ENCODE measurements at places on chromosomes 12 and 14.

DNA sequence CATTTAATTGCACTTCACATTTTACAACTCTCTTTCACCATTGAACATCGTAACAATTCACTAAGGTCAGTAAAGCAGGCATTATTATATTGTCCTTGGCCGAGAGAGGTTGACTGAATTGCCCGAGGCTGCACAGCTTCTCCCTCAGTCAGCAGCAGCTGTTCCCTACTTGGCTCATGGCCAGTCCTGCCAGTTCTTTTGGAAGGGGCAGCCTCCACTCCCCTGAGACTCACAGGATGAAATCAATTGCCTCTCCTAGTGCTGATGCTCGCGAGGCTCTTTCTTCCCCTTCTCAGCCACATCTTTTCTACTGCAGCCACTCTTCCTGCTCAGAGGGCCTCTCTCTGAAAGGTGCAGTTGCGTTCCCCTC is 79.9 kb upstream of the KCNA1 start:
- peaks cover 56% of the 10 kb centered on the region for H3K4me1 ChIP-seq
- peaks cover 4% of the 10 kb centered on the region for H3K36me3 ChIP-seq
- H3K4me3 ChIP-seq, result peak overlapping the region; percentile 61
- peak overlapping the region; percentile 31 for H3K27ac ChIP-seq

- peaks cover 1% of the 10 kb centered on the region for H3K27me3 ChIP-seq
- no peaks in the 10 kb centered on the region for H3K4me1 ChIP-seq
- H3K36me3 ChIP-seq, result no peaks in the 10 kb centered on the region
- DNase-seq, result no peak
- no peak overlapping the region for H3K27ac ChIP-seq
Observed at GRCh38 chr14:34214961-34215360, 247.1 kb downstream of the SPTSSA start.

DNA sequence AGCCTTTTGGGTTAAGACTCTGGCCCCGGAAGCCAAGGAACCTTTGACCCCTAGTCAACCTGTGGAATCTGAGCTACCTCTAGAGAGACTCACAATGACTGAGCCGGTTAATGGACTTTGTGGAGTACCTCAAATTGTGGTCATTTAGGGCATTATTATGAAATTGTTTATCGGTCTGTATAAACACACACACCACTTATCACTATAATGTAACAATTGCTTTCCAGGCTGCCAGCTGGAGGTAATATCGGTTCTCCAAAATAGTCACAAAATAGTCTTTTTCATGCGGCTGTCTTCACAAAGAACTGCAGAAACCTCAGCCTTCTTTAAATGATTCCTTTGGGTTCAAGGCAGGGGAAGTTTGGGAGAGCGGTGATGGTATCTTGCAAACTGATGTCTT is 144.2 kb downstream of the DACT1 start:
- H3K4me1 ChIP-seq, result no peaks in the 10 kb centered on the region
- DNase-seq, result no peak
- peaks cover 3% of the 10 kb centered on the region for H3K27me3 ChIP-seq
- H3K4me3 ChIP-seq, result no peak overlapping the region
- H3K36me3 ChIP-seq, result no peaks in the 10 kb centered on the region
- no peak overlapping the region for H3K27ac ChIP-seq

- peaks cover 3% of the 10 kb centered on the region for H3K27me3 ChIP-seq
- no peak overlapping the region for H3K27ac ChIP-seq
- DNase-seq, result no peak
- H3K4me3 ChIP-seq, result no peak overlapping the region
- peaks cover 4% of the 10 kb centered on the region for H3K36me3 ChIP-seq
- H3K4me1 ChIP-seq, result no peaks in the 10 kb centered on the region
Observed at GRCh38 chr14:56659378-56659777, 79.8 kb downstream of the TMEM260 start.

GRCh38 chr14:103121846-103122584 is 1.2 kb upstream of the TNFAIP2 start:
- no peaks in the 10 kb centered on the region for H3K36me3 ChIP-seq
- H3K27ac ChIP-seq, result no peak overlapping the region
- no peaks in the 10 kb centered on the region for H3K4me1 ChIP-seq
- H3K4me3 ChIP-seq, result no peak overlapping the region

- no peaks in the 10 kb centered on the region for H3K4me1 ChIP-seq
- peaks cover 2% of the 10 kb centered on the region for H3K27me3 ChIP-seq
- DNase-seq, result no peak
- no peak overlapping the region for H3K27ac ChIP-seq
- no peak overlapping the region for H3K4me3 ChIP-seq
Observed at GRCh38 chr14:91185721-91186120, 58.8 kb downstream of the GPR68 start.

- no peaks in the 10 kb centered on the region for H3K36me3 ChIP-seq
- H3K27ac ChIP-seq, result no peak overlapping the region
- H3K4me3 ChIP-seq, result no peak overlapping the region
- H3K27me3 ChIP-seq, result no peaks in the 10 kb centered on the region
Observed at GRCh38 chr12:8556531-8557097, 15.9 kb upstream of the CLEC4E start.

DNA sequence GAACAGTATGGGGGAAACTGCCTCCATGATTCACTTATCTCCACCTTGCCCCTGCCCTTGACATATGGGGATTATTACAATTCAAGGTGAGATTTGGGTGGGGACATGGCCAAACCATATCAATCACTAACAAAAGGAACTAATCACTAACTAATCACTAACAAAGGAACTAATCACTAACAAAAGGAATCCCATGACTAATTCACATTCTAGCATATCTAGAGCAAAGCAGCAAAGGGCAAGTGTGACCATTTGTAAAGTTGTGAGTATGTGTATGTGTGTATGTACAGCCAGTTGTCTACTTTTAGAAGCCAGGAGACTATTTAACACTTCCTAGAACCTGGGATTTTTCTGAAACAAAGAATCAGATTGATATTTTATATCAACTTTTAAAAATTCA is 30.9 kb upstream of the PCED1B start:
- H3K27ac ChIP-seq, result no peak overlapping the region
- H3K27me3 ChIP-seq, result peaks cover 4% of the 10 kb centered on the region
- peaks cover 7% of the 10 kb centered on the region for H3K36me3 ChIP-seq
- H3K4me3 ChIP-seq, result no peak overlapping the region

- peaks cover 2% of the 10 kb centered on the region for H3K27me3 ChIP-seq
- H3K27ac ChIP-seq, result no peak overlapping the region
- DNase-seq, result no peak
- H3K4me3 ChIP-seq, result no peak overlapping the region
- no peaks in the 10 kb centered on the region for H3K36me3 ChIP-seq
Observed at GRCh38 chr14:26605602-26606001, 7.8 kb upstream of the NOVA1 start.

GRCh38 chr12:24222968-24223367 is 273.5 kb upstream of the SOX5 start:
- H3K4me3 ChIP-seq, result no peak overlapping the region
- no peaks in the 10 kb centered on the region for H3K27me3 ChIP-seq
- no peaks in the 10 kb centered on the region for H3K4me1 ChIP-seq

GRCh38 chr12:101927036-101927435 is 49.7 kb downstream of the DRAM1 start:
- DNase-seq, result no peak
- no peak overlapping the region for H3K4me3 ChIP-seq
- no peak overlapping the region for H3K27ac ChIP-seq
- H3K27me3 ChIP-seq, result no peaks in the 10 kb centered on the region
- H3K4me1 ChIP-seq, result no peaks in the 10 kb centered on the region
- H3K36me3 ChIP-seq, result no peaks in the 10 kb centered on the region

DNA sequence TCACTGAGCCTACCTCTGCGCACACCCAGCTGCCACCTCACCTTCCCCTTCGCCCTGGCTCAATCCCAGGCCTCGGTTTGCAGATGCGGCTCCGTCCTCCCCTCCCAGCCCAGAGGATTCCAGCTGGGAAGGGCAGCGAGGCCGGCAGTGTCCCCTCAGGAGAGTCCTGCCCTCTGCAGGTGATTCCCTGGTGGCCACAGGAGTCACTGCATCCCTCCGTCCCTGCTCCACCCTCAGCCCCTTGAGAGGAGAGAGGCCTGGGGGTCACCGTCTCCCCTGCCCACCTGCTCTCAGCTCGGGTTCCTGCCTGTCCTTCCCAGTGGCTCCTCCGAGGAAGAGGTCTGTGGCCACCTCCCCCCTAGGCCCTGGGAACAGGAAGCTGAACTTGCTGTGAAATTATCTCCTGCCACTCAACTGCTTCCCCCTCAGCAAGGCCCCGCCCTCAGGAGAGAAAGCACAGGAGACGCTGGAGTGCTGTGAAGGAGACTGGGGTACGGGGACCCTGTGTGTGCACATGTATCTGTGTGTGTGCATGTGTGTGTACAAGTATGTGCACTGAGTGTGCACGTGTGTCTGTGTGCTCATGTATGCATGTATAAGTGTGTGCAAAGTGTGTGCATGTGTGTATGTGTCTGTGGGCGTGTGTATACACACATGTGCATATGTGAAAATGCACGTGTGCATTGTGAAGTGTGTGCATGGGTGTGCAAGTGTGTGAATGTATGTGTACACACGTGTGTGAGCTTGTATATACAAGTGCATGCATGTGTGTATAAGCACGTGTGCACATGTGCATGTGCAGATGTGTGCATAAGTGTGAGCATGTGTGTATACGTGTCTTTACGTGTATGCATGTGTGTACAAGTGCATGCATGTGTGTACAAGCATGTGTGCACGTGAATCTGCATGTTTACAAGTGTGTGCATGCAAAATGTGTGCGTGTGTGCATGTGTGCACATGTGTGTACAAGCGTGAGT is 13.2 kb upstream of the GALNT9 start:
- peaks cover 5% of the 10 kb centered on the region for H3K4me1 ChIP-seq
- H3K27me3 ChIP-seq, result peaks cover 6% of the 10 kb centered on the region
- no peaks in the 10 kb centered on the region for H3K36me3 ChIP-seq
- DNase-seq, result no peak

- H3K36me3 ChIP-seq, result no peaks in the 10 kb centered on the region
- H3K27me3 ChIP-seq, result no peaks in the 10 kb centered on the region
- DNase-seq, result no peak
- no peak overlapping the region for H3K27ac ChIP-seq
- H3K4me3 ChIP-seq, result no peak overlapping the region
Observed at GRCh38 chr14:36859119-36859518, 197.5 kb downstream of the PAX9 start.

GRCh38 chr14:65723348-65723747 is 310.8 kb downstream of the FUT8 start:
- H3K36me3 ChIP-seq, result peaks cover 38% of the 10 kb centered on the region
- H3K4me3 ChIP-seq, result no peak overlapping the region
- H3K27me3 ChIP-seq, result peaks cover 1% of the 10 kb centered on the region
- no peak for DNase-seq
- H3K27ac ChIP-seq, result no peak overlapping the region
- no peaks in the 10 kb centered on the region for H3K4me1 ChIP-seq

DNA sequence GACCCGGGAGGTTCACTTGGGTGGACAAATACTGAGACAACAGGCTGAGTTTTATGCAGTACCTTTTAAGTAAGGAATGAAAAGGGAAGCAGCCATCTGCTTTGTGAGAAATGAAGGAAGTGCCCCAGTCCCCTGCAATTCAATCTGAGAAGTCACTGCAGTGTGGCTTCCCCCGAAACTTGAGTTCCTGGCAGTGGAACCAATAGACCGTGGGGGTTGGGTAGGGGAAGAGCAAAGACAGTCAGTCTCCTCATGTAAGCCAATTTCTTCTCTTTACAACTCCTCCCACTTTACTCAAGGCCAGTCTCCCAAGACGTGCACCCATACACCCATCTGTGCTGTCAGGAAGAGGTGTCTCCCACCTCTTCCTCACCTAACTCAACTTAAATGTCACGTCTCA is 206.5 kb downstream of the BCAT1 start:
- H3K36me3 ChIP-seq, result no peaks in the 10 kb centered on the region
- H3K4me3 ChIP-seq, result no peak overlapping the region
- H3K27me3 ChIP-seq, result peaks cover 5% of the 10 kb centered on the region
- DNase-seq, result no peak

DNA sequence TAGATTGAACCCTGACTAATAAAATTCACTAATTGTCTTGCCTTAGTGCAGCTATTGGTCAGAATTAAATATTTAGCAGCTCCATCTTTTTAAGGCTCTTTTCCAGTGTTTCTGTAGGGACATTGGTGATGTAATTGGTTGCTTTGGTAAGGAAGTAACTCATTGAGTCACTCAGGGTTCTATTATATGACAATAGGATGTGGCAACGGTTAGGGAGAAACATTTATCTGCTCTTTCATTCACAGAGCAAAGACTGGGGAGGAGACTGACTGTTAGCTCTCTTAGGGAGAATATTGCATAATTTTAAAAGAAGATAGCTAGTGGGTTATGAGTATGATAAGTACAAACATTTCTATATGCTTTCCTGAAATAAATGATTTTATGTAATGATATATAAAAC is 616.5 kb downstream of the TRHDE start:
- H3K36me3 ChIP-seq, result no peaks in the 10 kb centered on the region
- H3K4me1 ChIP-seq, result no peaks in the 10 kb centered on the region
- H3K27ac ChIP-seq, result no peak overlapping the region
- no peak for DNase-seq
- no peaks in the 10 kb centered on the region for H3K27me3 ChIP-seq
- H3K4me3 ChIP-seq, result no peak overlapping the region

- peaks cover 6% of the 10 kb centered on the region for H3K36me3 ChIP-seq
- H3K27ac ChIP-seq, result peak overlapping the region; percentile 100
- peaks cover 38% of the 10 kb centered on the region for H3K27me3 ChIP-seq
- H3K4me3 ChIP-seq, result peak overlapping the region; percentile 80
- peak; percentile 92 for DNase-seq
Observed at GRCh38 chr14:22556990-22557623, 31.9 kb downstream of the DAD1 start.

- no peaks in the 10 kb centered on the region for H3K36me3 ChIP-seq
- no peaks in the 10 kb centered on the region for H3K4me1 ChIP-seq
- no peak overlapping the region for H3K4me3 ChIP-seq
- no peaks in the 10 kb centered on the region for H3K27me3 ChIP-seq
- DNase-seq, result no peak
Observed at GRCh38 chr14:68442828-68443629, 349.8 kb downstream of the ZFP36L1 start.

DNA sequence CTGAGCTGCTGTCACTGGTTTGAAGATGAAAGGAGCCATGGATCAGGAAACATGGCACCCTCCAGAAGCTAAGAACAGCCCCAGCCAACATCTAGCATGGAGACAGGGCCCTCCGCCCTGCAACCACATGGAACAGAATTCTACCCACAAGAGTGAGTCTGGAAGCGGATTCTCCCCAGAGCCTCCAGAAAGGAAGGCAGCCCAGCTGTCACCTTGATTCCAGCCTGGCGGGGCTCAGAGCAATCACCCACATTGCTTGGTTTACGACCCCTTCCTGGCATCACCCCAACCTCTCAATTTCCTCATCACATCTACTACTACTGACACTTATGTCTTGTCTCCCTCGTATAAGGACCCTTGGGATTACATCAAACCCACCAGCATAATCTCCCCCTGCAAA is 38.5 kb downstream of the OAS2 start:
- no peak overlapping the region for H3K4me3 ChIP-seq
- peaks cover 4% of the 10 kb centered on the region for H3K36me3 ChIP-seq

DNA sequence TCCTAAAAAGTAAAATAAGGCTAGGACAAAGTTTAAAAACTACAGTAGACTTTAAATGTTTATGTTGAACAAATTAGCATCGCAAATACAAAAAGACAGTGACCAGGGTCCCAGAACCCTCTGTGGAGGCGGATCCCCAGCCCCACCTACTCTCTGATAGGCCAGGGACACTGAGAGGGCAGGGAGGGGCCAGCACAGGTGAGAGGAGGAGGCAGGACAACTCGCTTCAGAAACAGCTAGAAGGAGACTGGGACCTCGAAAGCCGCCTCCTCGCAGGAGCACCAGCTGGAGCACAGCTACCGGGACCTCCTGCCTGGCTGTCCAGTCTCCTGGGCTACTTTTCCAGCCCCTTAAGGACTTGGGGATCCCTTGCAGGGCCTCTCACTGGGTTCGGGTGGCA is 992 bp downstream of the DNAH10 start:
- peaks cover 17% of the 10 kb centered on the region for H3K27me3 ChIP-seq
- no peak overlapping the region for H3K27ac ChIP-seq
- DNase-seq, result no peak
- H3K4me3 ChIP-seq, result peak overlapping the region; percentile 80
- peaks cover 6% of the 10 kb centered on the region for H3K36me3 ChIP-seq
- peaks cover 18% of the 10 kb centered on the region for H3K4me1 ChIP-seq
